DMS79 (cell line): ENCODE measurements at places on chromosomes 3 and 15.

DNA sequence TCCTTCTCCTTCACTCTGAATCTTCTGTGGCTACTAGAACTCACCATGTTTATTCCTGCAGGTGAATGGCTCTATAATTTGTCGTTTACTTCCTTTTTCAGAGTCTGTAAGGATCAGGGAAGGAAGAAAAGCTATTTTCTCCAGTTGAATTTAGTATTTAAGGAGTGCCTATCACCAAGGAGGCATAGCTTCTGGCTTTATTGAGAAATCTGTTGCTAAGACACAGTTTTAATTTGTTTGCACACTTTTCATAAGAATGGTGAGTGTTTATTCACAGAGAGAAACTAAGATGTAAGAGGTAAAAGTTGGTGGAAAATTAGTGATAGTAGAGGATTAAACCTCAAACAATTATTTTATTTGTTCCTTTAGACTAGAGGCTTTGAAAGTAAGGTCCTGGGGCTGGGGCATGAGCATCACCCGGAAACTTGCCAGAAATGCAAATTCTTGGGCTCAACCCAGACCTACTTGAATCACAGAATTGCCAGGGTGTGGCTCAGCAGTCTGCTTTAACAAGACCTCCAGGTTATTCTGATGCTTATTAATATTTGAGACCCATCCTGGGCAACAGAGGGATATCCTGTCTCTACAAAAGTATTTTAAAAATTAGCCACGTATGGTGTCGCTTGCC is 461.3 kb downstream of the AGBL1 start:
- no peak for DNase-seq

GRCh38 chr3:190101320-190102011 is 19.2 kb downstream of the P3H2 start:
- DNase-seq, result no peak

DNA sequence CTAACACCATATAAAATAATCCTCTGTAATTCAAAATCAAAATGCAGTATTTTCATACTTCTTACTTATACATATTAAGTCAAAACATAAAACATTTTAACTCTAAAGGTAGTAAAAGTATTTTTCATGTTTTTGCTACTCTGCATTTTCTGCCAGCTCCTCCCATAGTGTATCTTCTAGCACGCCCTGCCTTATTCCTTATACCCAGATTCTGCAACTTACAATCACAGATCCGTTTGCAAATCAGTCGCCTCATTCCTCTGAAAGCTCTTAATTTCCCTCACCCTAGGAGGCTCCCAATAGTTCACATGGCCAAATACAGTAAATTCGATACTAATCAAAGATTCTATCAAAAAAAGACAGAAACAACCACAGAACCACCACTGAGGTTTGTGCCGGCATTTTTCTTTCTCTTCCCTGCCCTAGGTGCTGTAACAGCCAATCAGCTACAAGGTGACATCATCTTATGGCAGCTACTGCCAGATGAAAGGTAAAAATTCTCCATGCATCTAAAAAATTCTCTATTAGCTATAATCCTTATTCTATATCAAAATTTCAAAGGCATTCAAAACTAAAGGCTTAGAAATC is 72.9 kb downstream of the CLASP2 start:
- peak; percentile 8 for DNase-seq

- DNase-seq, result no peak
Measured at GRCh38 chr3:26102376-26102775, 312.5 kb downstream of the OXSM start.

- no peak for DNase-seq
Measured at GRCh38 chr3:11118181-11118682, 36.1 kb upstream of the HRH1 start.

DNA sequence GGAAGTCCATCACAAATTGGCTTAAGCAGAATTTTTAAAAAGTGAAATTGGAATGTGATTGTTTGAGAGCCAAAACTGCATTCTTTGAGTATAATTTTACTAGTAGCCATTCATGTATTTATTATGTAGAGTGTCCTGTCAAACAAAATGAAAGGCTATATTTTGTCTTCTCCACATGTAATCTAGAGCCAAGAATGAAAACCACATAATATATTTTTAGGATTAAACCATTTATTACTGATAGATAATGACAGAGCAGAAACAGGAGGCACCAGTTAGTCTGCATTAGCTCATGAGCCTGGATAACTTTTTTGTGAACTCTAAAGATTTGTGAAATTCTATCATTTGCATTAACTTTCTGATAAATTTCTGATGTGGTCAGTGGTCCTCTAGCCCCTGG is 130.2 kb downstream of the FILIP1L start:
- no peak for DNase-seq

DNA sequence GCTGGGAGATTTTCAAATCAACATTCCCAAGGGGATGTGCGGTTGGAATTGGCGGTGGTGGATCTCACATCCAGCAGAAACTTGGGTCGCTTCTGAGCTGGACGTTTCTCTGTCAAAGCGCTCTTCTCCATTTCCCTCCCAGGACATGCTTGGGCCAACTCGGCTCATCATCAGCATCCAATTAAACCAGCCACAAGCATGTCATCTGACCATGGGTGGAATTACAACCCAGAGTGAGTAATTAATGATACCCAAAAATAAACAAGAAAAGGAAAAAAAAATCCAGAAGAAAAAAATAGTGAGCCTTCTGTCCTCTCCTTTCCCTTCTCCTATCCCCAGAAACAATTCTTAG is 111.2 kb downstream of the XXYLT1 start:
- no peak for DNase-seq

DNA sequence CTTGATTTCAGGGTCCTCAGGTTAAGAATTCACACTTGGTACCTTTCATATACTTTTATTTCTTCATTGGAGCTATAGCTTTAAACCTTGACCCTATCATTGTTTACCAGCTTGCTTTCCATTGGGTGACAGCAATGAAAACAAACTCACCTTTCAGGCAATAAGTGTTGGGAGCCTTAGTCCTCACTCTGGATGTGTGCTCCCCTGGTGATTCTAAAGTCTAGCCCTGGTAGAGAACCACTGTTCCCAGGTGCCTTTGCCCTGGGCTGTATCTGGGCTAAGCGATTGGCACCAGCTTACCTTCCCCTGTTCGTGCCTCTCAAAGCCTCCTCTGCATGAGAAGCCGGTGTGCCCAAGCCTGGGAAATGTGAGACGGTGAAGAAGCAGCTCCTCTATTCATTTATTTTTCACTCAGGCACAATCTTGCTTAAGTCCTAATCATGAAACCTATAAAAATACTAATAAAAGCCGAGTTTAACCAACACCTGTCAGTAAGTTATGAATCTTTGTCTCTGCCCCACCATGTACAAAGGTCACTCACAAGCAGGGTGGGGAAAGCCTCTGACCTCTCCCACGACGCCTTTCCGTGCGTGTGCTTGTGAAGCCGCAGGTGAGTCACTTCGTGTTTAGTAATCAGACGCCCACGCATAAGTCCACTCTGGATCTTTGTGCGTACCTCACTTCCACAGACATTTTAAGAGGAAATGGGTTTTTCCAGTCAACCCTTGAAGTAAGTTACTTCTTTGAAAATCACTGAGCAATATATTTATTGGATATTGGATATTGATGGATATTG is 12.8 kb upstream of the ARRDC4 start:
- DNase-seq, result no peak

DNA sequence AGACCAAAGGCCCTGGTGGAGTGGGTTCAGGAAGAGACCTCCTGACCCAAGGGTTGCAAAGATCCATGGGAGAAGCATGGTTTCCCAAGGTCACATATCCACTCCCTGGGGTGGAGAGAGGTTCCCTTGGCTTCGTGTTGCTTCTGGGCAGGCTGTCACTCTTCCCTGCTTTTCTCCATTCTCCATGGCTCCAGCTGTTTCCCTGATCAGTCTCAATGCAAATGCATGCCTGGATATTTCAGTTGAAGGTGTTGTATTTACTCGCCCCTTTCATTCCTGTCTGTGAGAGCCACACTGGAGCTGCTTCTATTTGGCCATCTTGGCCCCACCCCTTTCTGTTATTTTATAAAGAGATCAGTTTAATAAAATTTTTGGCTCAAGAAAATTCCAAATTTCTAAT is 95.0 kb upstream of the PLSCR4 start:
- DNase-seq, result no peak

DNA sequence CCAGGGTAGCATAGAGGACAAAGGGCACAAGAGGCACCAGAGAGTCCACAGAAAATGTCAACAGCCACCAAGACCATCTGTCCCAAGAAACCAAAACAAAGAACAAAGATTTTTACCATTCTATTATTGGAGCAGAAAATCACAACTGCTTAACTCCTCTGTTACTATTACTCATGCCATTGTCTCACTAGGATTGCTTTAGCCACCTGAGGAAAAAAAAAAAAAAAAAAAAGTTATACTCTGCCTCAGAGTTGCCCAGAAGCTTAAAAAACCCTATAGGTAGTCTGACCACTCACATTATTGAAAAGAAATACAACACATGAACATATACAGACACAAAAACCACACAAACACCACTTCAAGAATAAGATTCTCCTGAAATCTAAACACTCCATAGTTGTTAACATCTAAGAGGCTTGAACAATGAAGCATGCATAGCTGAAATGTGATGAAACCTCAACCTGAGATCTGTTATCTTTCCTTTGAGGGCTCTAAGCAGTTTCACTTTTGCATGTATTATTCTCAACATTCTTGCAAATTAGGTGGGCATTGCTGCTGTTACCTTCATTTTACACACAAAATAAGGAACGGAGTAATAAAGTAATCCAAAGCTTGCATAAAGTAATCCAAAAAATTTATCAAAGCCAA is 85.4 kb downstream of the IGSF11 start:
- no peak for DNase-seq

- DNase-seq, result no peak
Measured at GRCh38 chr3:25007974-25008658, 419.9 kb upstream of the RARB start.

DNA sequence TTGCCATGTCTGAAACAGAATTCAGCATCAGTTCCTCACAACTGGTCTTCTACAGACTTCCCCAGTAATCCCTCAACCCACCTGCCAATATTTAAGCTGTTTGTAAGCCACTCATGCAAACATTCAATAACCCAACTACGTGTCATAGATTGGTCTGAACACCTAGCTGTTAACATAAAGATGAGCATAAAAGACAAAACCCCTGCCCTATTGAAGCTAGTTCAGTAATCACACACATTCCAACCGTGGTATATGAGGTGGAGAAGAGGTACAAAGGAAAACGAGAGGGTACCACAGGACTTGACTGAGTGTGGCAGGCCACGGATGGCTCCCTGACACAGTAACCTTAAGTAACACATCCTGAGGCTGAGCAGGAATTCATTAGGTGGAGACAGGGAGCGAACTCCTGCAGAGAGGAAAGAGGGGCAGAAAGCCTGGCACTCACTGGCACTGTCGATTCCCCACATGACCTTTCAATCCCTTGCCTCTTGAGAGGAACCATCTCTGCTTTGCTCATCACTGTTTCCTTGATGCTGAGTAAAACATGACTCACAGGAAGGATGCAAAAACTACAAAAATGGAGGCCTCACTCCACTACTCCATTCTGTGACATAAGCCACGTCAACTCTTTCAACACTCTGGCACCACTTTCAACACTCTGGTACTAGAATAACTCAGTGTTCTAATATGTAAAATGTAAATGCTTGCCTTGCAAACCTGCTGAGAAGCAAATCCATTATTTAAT is 31.3 kb downstream of the RPN1 start:
- no peak for DNase-seq

DNA sequence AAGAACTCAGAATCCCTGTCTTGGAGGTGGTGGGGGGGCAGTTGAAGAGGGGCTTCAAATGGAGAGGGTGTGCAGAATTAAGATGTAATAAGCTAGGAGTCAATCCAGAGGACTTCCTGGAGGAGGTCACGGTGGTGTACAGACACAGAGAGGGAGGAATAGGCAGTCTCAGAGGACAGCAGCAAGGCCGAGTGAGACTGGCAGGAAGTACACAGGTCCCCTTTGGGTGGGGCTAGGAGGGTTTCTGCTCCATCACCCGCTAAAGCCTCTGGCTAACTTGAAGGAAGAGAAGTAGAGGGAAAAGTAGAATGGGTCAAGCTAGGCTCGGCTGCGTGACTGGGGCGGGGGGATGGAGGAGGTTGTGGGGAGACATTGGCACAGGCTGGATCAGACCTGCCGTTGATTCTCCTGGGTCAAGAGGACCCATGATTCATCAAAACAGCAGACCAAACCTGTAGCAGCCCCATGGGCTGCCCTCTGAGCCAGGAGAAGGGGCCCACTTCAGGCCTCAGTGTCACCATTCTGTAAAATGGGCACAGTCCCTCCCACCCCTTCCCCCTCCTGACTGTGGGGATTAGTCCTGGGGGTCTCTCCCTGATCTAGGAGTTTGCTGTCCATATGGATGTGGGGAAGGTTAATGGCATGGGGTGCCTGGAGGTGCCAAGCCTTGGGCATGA is 16.9 kb downstream of the CSPG4 start:
- no peak for DNase-seq

- DNase-seq, result no peak
Measured at GRCh38 chr15:67796196-67797127, 28.8 kb upstream of the SKOR1 start.

DNA sequence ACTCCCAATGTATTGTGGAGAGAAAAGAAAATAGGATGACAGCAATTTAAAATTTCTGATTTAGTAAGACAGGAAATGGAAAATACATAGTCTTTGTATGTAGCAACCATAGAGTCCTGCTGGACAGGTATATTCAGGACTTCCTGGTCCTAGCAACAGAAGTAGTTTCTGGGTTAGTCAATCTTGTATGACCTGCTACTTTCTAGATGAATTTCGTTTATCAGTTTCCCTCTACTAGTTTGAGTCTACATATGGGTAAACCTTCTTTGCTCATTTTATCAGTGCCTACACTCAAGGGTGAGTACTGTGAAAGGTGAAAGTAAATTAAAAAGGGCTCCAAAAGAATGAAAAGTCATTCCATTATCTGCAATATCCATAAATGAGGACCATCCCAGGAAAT is 309.8 kb downstream of the UNC13C start:
- no peak for DNase-seq

DNA sequence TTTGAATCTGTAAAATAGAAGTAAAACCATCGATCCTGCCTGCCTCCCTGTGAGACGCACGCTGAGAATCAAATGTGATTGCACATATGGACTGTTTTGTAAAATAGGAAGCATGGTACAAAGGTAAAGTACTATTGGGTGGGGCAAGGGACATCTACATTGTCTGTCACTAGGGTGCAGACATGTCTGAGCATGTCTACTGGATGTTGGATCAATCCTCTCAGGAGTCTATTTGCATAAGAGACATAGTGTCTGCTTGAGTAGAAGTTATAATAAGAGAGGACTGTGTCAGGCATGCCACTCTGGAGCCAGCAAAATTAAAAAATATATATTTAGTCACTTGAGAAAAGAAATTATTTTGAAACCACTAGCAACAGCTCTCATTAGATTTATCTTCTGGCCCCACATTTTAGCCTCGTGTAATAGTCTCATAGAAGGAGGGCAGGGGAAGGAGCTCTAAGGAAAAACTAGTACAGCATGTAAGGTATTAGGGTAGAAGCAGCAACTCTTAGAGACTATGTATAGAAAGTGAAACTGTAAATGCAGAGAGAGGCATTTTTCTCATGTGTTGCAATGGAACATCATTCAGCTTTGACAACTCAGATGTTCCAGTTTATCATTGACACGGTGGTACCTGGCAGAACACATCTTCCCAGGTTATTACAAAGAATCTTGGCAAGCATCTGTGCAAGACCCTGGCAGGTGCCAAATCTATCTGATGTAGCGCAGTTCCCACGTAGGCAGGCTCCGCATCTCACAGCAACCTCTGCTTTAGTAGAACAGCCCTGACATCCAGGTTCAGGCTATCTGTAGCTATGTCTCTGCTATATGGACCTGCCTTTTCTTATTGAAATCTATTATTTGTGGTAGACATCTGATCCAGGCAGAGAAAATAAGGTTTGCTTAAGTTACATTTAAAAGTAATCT is 85.2 kb upstream of the CHL1 start:
- no peak for DNase-seq

- DNase-seq, result no peak
Measured at GRCh38 chr15:85035980-85036379, 54.3 kb downstream of the PDE8A start.
